HS-5 (cell line): ENCODE measurements at places on chromosomes 1 and 21.

- no peak for DNase-seq
These were observed 2.3 kb downstream of the NR5A2 start for GRCh38 chr1:200029822-200030152.

DNA sequence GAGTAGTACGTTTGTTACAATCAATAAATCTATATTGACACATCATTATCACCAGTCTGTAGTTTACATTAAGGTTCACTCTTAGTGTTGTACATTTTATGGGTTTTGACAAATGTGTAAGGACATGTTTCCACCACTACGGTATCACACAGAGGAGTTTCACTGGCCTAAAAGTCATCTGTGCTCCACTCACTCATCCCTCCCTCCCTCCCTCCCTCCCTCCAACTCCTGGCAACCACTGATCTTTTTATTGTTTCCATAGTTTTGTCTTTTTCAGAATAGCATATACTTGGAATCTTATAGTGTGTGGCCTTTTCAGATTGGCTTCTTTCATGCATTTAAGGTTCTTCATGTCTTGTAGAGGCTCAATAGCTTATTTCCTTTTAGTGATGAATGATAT, 44.1 kb upstream of the RHOU start:
- no peak for DNase-seq

- no peak for DNase-seq
These were observed 39.2 kb upstream of the LRRC8D start for GRCh38 chr1:89781494-89782126.

- DNase-seq, result no peak
These were observed 53.2 kb downstream of the DDAH1 start for GRCh38 chr1:85411567-85412305.

DNA sequence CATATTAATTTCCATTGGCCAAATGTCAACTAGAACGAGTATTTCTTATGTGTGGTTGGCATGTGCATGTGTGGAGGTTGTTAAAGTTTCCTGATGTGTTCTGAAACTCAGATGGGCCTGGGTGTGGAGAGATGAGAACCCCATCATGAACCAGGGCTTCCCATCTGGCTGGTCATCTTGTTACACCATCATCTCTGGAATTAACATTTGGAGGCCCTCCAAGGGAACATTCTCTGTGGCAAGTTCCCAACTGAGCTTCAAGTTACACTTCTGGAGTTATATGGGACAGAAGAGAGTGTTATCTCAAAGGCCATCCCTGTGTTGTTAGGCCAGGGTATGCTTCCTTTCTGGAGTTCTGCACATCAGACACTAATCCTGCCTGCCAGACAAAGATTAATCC, 183.6 kb downstream of the TTLL7 start:
- DNase-seq, result no peak
